ENCODE measurements at places on chromosomes 12 and 14.

- DNase-seq, result no peak
These were observed 11.9 kb downstream of the SPPL3 start for GRCh38 chr12:120892265-120892664.

GRCh38 chr12:3116106-3116844 is 39.1 kb downstream of the TSPAN9 start:
- no peak for DNase-seq

DNA sequence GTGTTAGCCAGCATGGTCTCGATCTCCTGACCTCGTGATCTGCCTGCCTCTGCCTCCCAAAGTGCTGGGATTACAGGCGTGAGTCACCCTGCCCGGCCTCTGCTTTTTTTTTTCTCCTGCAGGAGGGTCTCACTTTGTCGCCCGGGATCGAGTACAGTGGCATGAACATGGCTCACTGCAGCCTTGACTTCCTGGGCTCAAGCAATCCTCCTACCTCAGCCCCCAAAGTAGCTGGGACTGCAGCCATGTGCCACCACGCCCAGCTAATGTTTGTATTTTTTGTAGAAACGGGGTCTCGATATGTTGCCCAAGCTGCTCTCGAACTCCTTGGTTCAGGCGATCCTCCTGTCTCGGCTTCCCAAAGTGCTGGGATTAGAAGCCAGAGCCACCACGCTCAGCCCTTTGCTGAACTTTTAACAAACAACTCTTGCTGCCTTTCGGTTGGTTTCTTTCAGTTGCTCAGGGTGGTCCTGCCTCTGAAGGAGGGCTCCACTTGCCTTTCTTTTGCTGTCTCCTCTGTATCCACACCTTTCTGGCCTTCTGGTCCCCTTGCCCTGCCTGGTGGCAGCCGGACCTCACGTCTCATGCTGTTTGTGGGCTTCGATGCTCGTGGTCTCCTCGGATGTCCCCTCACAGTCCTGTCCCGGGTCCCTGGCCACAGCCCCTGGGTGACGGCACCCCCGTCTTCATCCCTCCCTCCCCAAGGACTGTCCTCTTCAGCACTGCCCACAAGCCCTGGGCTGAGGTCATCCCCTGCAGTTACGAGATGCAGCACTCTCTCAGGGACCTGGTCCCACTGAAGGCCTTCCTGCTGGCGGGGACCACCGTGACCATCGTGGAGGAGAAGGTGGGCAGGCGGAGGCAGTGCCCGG is 3.8 kb upstream of the B3GNT4 start:
- no peak for DNase-seq

DNA sequence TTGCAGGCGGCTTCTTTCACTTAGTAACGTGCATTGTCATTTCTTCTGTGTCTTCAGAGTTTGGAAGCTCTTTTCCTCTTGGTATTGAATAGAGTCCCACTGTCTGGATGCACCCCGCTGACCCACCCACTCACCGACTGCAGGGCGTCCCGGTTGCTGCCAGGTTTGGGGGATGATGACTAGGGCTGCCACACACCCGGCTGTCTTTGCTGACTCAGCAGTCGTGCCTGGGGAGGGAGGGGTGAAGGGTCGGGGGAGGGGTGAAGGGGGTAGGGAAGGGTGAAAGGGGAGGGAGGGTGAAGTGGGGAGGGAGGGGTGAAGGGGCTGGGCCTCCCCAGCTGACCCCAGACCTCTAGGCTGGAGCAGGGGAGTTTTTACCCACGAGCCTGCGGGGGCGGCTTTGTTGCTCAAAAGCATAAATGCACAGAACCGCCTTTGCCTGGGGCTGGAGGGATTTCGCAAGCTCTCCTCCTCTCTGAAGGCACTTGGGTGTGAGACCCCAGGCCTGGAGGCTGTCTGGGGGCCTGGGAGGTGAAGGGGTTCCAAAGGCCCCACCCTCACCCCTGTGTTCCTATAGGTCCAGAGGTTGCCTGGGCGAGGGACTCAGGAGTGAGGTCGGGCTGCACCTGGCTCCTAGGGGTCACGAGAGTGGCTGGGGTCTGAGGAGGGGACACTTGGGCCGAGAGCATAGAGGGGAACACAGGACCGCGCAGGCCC is 31.3 kb upstream of the ULK1 start:
- no peak for DNase-seq

GRCh38 chr12:49671031-49671765 is 36.0 kb downstream of the FMNL3 start:
- no peak for DNase-seq
